ENCODE measurements at places on chromosomes 12 and 14.

DNA sequence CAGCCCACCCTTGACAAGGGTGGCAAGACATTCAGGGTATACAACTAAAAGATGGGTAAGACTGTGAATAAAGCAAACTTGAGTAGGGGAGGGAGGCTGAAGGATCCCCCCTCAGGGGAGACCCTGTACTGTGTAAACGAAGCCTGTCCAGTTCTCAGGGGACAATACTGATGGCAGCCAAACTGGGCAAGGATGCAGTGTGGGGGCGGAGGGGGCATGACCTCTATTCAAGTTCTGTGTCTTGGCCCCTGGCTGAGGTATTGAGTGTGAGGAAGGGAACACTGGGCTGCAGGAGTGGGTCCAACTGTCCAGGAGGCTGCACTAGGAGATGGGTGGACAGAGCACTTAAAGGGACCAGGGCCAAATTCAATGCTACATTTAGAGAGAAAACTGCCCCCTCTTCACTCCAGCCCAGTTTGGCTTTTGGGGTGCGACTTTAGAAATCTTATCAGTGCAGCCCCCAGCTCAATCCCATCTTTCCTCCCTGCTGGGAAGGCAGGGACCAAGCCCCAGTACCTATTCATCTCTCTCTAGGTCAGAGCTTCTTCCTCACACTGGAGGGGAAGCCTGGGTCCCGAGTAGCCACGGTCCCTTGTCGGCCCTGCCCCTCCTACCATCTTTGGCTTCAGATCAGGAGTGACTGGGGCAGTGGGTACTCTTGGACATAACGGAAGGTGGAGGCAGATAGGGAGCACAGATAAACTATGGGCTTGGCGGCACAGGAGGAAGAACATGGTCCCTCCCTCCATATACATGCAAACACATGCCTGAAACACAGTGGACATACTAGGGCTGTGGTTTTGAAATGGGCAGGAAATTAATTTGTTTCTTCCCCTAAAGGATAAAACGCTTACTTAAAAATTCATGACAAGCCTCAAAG lies 11.8 kb downstream of the SLC39A5 start:
- no peak for DNase-seq

DNA sequence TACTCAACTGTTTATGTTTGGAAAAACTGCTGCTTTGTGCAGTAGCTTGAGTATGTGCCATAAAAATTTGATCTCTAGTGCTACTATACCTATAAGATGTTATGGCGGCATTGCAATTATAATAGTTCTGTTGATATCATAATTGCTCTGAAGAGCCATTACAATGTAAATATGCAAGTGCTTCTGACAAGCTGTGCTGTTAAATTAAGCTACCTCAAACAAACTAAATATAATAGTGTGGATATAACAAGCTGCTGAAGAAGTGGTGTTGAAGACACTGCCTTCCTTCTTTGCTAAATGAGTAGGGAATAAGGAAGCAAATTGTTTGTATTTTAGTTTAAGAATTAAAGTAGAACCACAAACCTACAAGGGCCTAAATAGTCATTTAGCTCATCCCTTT lies 301.0 kb upstream of the MIS18BP1 start:
- DNase-seq = no peak

- DNase-seq = no peak
Observed at GRCh38 chr12:124477107-124477915, 90.1 kb downstream of the NCOR2 start.

DNA sequence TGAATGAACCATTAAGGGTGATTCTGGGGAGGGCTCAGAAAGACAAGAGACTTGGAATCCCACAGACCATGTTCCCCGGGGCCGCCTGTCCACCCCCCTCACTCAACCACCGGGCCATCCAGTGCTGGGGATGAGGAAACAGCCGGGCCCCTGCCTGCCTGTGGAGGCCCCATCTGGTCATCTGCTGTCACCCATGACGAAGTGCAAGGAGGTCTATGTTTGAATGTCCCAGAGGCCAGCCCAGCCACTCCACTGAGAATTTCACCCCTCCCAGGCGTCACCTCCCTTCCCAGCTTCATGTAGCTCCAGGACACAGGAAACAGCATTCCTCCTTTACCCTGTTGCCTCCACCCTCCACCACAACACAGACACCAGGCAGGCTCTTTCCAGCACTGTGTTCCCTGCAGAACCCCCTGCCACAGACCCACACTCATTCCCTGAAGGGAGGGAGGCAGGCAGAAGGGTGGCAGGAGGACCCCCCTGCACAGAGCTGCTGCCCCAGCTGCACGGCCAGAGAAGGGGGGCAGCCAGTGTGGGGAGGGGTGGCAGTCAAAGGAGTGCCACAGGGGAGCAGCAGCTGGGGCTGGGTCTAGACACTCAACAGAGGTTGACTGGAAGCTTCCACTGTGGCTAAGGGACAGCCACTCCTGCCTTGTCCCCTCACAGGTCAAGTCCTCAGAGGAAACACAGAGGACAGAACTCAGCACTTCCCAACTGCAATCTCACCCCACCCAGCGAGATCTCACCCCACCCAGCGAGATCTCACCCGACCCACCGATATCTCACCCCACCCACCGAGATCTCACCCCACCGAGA lies 50.3 kb upstream of the PPP2R5C start:
- DNase-seq = no peak

GRCh38 chr12:41074473-41074769 lies 113.7 kb upstream of the PDZRN4 start:
- no peak for DNase-seq

- no peak for DNase-seq
Observed at GRCh38 chr12:49633703-49634345, 10.5 kb downstream of the PRPF40B start.

GRCh38 chr14:104246401-104247335 lies 108.3 kb downstream of the KIF26A start:
- DNase-seq = no peak

GRCh38 chr12:30152705-30153104 lies 369.0 kb upstream of the TMTC1 start:
- peak; percentile 9 for DNase-seq

DNA sequence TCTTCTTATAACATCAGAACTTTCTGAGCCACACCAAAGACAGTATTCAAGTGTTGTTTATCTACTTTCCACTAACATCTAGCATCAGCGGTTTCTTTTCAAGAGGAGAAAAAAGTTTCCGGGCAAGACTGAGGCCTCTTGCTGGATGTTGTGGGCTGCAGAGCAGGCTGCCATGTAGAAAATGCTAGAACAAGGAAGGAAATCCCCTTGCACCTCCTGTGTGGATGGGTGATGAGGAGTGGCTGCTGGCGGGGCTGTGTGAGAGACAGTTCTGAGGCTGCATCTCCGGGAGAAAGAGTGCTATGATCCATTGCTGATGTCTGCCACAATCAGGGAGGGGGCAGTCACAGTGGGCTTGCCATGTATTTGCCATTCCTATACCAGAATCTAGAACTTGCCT lies 37.8 kb upstream of the PPP1CC start:
- no peak for DNase-seq

DNA sequence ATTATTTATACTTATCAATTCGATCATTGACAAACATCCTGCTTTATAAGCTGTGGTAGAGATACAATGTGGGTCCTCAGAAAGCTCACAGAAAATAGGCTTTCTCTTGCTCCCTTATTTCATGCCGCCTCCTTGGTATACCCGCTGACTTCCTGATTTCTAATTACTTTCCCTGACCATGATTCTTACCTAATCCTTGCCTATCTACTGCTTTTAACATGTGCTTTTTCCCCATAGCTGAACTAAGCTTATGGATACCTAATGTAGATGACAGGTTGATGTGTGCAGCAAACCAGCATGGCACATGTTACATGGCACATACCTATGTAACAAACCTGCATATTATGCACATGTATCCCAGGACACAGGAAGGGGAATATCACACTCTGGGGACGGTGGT lies 65.1 kb downstream of the ITPR2 start:
- no peak for DNase-seq

GRCh38 chr14:24145219-24145618 lies 1.2 kb downstream of the PSME2 start:
- no peak for DNase-seq

DNA sequence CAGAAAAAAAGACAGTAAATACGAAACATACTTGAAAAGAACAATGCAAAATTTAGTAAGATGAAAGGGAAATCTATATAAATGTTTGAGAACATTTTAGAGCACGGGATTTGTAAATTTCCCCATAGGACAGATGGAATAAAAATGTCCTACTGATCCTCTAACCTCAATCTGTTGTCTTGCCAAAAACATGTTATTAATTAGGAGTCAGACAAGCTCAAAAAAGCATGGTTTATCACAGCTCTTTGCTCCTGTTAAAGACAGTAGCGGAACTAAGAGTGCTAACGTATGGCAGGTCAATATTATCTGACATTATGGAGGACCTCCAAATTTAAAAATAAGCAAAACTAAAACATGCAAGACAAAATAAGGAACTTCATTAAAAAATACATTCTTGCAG lies 12.9 kb downstream of the GMFB start:
- DNase-seq = no peak

DNA sequence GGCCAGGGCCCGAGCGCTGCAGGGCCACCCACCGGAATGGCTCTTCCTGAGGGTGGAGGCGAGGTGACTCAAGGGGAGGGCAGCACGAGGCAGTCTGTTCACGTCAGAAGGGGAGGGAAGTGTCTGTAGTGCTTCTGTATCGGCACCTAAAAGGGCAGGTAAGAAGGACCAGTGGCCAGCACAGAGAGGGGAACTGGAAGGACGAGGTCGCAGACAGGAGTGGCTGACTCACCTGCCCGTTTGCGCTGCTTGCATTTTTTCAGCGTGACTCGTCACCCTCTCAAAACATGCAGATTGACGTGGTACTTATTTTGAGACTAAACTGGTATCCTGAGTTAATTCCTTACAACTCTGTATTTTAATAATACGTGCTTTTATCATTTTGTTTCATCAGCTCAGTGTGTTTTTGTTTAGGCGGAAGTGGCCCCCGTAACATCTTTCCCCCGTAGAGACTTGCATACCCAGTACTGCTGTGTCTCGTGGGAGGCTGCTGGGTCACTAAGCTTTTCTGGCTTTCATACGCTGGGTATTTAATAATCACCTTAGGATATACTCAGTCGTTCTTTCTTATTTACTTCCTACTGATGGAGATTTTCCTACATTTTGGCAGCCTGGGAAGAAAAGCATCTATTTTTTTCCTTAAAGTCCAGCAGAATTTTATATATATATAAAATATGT lies 26.4 kb downstream of the SFSWAP start:
- DNase-seq = no peak

GRCh38 chr12:57772429-57773322 lies at the start of gene EEF1AKMT3:
TSS of gene EEF1AKMT3 (plus strand) at chr12:57772614. CDS start at chr12:57772725, 111 bp downstream.
- peak; percentile 45 for DNase-seq

- DNase-seq = no peak
Observed at GRCh38 chr12:87809916-87810315, 219.3 kb downstream of the C12orf50 start.

- no peak for DNase-seq
Observed at GRCh38 chr14:89351516-89352404, 65.3 kb downstream of the FOXN3 start.

DNA sequence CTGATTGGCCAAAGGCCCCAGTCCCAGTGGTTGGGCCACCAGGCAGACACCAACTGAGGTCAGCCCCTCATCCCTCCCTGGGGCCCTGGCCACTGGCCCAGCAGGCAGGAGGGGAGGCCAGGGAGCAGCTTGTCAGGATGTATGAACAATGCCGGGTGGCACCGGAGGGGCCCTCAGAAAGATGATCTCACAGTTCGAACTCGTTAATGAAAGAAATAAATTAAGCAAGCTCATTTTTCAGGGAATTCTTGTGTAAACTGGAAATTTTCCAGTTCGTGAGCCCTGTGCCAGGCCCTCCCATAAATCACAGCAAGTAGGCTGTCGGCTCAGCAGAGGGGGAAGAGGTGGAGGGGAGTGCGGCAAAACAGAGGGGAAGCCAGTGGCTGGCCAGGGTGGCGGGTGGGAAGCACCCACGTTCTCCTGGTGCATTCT lies 177.0 kb upstream of the VASH1 start:
- no peak for DNase-seq

DNA sequence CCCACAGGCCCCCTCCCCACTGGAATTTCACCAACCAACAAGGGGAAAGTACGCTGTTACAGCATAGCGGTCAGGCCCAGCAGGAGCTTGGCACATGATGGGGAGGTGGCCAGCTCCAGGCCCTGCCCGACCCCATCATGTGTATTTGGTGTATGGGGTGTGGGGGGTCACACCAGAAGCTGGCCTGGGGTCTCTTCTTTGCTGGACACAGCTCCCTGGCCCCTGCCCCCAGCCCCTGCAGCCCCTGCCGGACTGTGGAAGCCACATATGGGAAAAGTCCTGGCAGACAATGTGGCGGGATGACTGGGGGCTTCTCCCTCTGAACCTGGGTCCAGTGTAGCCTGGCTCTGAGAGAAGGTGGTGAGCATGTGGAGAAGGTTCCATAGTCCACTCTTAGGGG lies 12.4 kb downstream of the NGB start:
- DNase-seq = no peak

DNA sequence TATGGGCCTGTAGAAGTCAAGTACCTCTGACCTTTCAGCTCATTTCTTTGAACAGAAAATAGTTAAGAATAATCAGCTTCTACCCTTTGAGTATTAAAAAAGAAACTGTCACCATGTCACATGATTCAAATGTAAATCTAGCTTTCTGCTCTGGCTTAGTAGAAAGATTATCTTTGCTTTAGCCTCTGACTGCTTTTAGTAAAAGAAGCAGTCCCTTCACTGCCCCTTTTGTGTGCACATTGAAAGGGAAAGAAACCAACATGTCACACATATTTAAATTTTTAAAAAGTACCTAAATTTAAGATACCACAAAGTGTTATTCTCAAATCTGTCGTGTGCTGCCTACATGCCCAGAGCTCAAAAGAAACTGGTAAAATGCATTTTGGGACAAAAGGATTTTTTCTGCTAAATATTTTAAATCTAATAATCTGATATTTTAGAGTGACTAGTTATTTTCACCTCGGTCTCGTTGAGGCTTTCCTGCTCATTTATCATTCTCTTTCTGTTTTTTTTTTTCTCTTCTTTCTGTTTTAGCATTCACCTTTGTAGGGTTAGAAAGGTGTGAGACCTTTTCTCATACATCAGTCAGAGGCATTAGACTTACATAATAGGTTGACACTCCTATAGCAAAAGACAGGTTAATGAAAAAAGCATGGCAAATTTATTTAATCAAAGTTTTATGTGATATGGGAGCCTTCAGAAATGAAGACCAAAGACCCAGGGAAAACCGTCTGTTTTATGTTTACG lies 41.3 kb downstream of the SLC16A7 start:
- no peak for DNase-seq

- DNase-seq = no peak
Observed at GRCh38 chr14:59133709-59134108, 54.8 kb upstream of the DAAM1 start.

DNA sequence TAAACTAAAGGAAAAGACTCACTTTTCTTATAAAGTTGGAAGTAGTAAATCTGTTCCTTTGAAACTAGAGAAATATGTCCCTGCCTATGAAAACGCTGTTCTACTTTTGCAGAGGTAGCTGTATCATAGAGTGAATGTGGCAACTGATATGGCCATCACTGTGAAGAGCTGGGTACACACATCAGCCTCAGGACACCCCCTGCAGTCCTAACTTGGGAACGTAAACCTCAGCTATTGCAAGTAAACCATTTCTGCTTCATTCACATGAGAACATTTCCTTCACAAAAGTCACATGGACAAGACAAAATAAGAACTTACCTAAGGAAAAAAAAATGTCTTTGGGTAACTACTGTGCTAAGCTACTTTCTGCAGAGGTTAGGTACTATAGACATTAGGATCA lies 233.3 kb upstream of the PPFIA2 start:
- peak; percentile 9 for DNase-seq

Data from NCI-H345 (cell line).